Caki2 (cell line): ENCODE measurements at places on chromosomes 5 and 9. TPM values are rescaled to one million over a fixed set of nuclear protein-coding genes. Genes with fewer than 3 reads are reported as not detected.

The TMED9 gene
- total RNA-seq, result 291 and 366 TPM in 2 replicates

The PCDH12 gene
- not detected in 2 replicates for total RNA-seq

The RLN1 gene
- not detected in 2 replicates for total RNA-seq

The ABHD17B gene
- 14.6 and 28.0 TPM in 2 replicates for total RNA-seq

The LCN12 gene
- total RNA-seq, result not detected in 2 replicates

The TICAM2 gene
- 0.72 TPM in 1 of 2 replicates, not detected in the other for total RNA-seq

The SLC12A7 gene
- 34.2 and 45.8 TPM in 2 replicates for total RNA-seq

The TRIM41 gene
- 17.9 and 32.2 TPM in 2 replicates for total RNA-seq

The F2R gene
- total RNA-seq, result 9.1 and 12.0 TPM in 2 replicates
